ENCODE measurements at places on chromosomes 13 and 19.
A peak's percentile ranks its signal among the peaks of the same experiment; 100 is the strongest.

DNA sequence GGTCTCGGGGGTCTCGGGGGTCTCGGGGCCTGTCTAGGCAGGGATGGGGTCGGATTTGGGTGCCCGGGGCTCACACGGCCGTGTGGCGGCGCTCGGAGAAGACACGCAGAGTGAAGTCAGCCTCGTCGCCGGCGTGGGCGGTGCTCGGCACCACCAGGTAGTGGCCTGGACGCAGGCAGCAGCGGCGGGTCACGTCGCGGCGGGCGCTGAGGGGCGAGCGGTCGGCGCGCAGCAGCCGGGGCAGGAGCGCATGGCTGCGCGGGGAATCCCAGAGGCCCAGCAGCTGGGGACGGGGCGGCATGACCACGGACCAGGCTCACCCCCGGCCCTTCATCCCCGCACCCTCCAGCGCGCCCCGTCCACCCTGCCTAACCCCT, 8.2 kb downstream of the CAPN12 start:
- DNase-seq = peak; percentile 58

- DNase-seq = no peak
These were observed 516.3 kb upstream of the HTR2A start for GRCh38 chr13:47413112-47413511.

DNA sequence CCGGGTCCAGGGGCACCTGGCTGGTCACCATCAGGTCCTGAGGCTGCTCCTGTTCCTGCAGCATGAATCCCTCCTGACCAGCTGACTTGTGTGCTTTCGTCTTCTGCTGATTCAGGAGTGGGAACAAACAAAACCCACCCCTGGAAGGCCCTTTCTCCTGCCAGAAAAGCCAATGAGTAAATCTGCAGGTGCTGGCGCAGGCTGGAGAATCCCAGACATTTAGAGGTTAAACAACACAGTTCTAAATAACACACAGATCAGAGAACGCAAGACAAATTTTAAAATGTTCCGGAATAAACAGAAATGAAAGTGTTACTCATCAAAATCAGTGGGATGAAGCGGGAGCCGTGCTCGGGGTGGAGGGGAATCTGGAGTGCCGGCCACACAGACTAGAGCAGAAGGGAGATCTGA, 60.6 kb upstream of the C13orf46 start:
- DNase-seq = no peak

GRCh38 chr13:111120422-111120821, 5.3 kb downstream of the ARHGEF7 start:
- DNase-seq = no peak

- no peak for DNase-seq
These were observed 11.6 kb downstream of the NFILZ start for GRCh38 chr19:8641908-8642547.

GRCh38 chr19:57269515-57270250, 10.6 kb upstream of the ZNF460 start:
- no peak for DNase-seq
